T1000 (cell line): ENCODE measurements at places on chromosomes 2 and 18.

- no peak for DNase-seq
Measured at GRCh38 chr2:45789961-45790723, 138.7 kb downstream of the PRKCE start.

- DNase-seq = no peak
Measured at GRCh38 chr18:1846640-1847039, 724.7 kb downstream of the METTL4 start.

DNA sequence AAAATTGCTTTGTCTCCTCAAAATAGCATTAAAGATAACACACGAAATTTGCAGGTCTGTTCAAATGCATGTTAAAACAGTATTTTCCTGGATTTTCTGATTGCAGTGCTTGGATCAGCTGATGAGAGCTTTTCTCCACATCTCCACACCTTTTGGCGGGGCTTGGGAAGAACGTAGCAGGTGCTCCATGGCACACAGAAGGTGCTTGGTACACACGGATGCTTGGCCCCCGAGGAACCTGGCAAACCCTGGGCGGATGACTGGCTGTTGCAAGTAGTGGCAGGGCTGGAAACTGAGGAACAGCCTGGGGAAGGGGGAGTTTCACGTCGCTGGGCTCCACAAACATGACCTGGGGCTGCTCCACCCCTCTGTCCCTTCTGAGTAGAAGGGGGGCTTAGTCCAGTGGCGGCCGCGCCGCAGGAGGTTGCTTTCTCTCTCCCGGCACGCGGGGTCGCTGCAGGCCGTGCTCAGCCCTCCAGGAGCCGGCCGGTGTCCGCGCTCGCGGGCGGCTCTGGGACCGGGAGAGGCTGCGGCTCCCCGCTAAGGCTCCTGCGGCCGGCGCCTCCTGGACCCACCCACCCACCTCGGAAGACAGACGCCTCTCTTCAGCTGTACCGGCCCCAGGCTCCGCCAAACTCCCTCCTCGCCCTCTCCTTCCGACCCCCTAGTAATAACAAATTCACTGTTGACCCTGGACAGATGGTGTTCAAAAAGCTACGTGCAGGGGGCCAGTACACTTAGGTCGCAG lies 69.3 kb downstream of the MARCO start:
- no peak for DNase-seq

GRCh38 chr2:207254591-207255464 lies 89.1 kb upstream of the KLF7 start:
- no peak for DNase-seq

DNA sequence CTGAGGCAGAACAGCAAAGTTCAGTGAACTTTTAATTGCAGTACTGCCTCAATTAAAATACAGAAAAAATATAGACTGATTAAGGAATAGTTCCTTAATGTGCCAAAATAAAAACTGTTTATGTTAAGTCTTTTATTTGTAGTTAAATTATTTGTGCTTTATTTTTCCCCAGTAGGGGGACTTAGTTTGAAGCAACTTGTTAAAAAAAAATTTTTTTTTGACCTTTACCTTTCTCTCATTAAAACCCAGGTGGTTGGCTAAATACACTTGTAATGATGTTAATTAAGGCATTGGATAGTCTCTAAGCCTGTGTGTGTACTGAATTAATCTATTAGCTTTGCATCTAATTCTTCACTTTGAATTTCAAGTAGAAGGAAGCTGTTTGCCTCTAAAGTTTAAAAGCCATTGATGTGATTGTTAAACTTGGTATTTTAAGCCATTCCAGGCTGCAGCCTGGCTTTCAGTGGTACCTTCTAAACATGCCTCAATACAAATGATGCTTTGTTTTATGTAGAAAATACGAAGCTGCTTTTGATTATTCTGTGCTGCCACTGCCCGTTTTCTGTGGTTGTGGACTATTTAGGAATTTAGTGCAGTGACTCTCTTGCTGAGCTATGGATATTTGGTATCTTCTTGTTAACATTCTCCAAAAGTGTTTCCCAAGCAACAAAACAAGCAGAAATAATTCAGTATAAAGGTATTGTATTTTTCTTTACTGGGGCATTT lies 102.9 kb downstream of the TANC1 start:
- no peak for DNase-seq

DNA sequence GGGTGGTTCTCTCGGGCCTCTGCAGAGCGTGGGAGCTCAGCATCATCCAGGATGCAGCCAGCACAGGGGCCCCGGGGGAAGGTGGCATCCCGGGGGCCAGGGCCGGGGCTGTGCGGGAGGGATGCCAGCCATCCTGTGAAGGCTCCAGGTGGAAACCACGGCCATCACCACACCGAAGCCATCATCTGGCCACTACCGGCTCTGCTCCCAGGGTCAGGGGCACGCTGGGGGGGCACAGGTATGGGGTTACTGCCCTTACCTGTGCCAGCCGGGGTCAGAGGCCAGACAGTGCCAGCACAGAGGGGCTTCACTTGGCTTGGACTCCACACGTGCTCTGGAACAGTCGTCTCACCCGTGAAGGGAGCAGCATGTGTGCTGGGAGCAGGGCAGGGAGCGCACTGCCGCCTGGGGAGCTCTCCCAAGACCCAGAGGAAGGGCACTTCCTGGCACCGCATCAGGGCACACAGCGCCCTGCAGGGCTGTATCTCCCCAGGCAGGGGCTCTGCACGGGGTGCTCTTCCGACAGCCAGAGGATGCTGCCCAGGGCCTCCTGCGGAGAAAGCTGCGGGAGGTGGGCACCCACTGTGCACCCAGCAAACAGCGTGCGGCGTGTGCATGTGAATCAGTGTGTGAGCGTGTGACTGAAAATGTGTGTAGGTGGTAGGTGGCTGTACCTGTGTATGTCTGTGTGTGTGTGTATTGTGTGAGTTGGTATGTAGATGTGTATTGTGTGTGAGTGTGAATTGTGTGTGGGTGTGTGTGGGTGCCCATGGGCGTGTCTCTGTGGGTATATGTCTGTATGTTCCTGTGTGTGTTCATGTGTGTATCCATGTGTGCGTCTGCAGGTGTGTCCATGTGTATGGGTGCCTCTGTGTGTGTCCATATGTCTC lies 75.0 kb downstream of the PTGR3 start:
- no peak for DNase-seq

DNA sequence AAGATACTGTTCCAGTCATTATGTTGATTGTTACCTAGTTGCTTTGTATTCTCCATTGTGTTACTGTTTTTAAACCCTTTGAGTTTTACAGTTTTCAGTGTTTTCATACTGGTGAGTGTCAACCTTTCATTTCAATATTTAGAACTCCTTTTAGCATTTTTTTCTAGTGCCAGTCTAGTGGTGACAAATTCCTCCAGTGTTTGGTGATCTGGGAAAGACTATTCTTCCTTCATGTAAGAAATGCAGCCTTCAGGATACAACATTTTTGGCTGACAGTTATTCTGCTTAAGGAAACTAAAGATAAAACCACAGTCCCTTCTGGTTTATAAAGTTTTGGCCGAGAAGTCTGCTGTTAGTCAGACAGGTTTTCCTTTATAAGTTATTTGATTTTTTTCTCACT lies 143.8 kb downstream of the ETAA1 start:
- no peak for DNase-seq

DNA sequence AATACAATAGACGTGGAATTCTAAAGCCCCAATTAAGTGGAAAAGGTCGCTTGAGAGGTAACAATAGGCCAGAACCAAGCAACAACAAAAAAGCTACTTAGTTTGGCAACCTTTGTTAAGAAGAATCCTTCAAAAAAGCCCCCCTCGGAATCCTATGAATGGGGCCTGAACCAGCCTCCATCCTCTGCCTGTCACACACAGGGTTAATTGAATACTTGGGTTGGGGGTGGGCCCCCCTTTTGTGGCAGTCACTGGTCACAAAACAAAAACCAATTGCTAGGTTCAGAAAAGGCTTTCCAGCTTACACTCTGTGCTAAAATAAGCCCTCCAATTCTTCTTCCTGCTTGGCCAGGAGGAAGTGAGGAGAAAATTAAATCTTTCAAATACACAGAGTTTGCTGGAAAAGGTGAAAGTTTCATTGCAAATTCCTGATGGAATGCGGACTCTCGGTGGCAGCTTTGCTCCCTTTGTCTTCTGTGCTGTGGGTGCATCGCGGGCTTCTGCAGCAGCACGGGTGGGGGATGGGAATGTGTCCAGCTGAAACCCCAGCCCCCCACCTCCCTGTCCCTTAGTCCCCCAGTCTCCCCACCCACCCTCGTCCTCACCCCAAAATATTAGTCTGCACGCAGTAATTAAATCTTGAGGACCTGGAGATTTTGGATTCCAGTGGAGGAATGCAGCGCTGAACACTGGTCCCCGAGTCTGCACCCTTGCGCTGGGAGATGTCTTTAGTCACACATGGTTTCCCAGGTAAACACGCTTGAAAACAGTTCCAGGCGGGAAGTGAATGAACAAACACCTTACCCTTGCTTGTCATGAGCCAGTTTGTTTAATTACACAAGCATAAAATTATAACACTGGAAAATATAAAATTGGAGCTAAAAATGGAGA lies 254.3 kb downstream of the SOX11 start:
- no peak for DNase-seq

- DNase-seq = no peak
Measured at GRCh38 chr18:76428396-76429261, 66.4 kb downstream of the ZNF516 start.

GRCh38 chr2:217160978-217161973 lies 301.4 kb upstream of the TNP1 start:
- no peak for DNase-seq

GRCh38 chr2:43086451-43087221 lies 139.8 kb downstream of the ZFP36L2 start:
- DNase-seq = peak; percentile 75

DNA sequence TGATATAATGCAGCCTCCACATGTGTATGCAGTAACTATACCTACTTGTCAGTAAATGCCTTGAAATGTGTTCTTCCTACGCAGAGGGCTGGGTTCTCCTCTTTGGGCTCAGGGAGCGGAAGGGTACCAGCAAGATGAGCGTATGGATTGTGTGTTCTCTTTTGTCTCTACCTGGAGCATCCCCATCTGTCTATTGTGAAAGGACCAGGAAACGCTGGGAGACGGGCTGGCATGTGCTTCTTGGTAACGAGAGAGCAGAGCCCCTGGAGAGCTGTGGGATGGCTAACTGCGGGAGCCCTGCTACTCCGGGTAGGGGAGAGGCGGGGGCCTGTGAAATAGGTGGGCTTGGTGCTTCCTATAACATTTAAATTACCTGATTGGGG lies 80.9 kb downstream of the BCL2 start:
- DNase-seq = no peak

DNA sequence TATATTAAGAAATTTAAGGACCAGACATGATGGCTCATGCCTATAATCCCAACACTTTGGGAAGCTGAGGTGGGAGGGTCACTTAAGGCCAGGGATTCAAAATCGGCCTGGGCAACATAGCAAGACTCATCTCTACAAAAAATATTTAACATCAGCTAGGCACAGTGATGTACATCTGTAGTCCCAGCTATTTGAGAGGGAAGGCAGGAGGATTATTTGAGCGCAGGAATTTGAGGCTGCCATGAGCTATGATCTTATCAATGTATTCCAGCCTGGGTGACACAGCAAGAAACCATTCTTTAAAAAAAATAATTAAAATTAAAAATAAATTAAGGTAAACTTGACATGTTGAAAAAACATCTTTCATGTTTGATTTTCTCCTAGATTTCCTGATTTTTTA lies 564.2 kb downstream of the MBD2 start:
- no peak for DNase-seq

- DNase-seq = peak; percentile 26
Measured at GRCh38 chr18:45777393-45777792, 48.1 kb upstream of the SIGLEC15 start.

DNA sequence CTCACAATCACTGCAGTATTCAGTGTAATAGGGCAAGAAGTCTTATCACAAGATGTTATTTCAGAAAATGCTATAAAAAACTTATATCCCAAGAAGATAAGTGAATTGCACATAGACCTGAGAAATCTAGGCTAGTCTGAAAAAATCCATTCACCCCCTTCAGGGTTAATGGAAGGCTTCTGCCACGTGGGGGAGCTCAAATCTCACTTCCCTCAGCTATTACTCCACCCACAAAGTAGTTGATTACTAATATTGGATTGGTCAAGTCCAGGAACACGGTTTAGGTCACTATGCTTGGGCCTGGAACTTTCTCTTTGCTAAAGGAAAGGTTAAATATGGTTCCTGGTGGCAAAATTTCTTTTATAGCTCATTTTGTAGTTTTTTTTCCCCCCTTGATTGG lies 51.2 kb upstream of the ADAM23 start:
- peak; percentile 19 for DNase-seq

- DNase-seq = no peak
Measured at GRCh38 chr2:1723397-1724042, 20.8 kb downstream of the PXDN start.

- no peak for DNase-seq
Measured at GRCh38 chr2:232976666-232977437, 36.2 kb downstream of the NGEF start.

DNA sequence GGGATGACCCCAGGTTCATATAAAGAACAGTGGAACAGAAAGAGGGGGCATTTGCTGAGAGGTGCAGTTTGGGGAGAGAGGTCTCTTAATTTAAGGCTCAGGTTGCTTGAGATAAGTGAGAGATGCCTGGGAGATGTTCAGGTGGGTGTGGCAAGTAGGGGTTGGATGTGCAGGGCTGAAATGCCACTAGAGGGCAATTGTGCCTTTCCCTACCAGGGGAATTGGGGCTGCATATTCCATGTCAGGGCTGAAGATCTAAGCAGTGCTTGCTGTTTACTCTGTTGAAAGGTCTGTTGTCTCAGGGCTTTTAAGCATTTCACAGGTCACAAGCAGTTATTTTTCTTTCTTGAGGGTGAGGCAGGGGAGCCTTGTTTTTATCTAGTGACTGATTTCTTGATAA lies 7.8 kb downstream of the CCDC85A start:
- peak; percentile 4 for DNase-seq

GRCh38 chr2:233002829-233003657 lies 10.0 kb downstream of the NGEF start:
- no peak for DNase-seq

- DNase-seq = no peak
Measured at GRCh38 chr2:196511258-196512168, 128.0 kb upstream of the CCDC150 start.

DNA sequence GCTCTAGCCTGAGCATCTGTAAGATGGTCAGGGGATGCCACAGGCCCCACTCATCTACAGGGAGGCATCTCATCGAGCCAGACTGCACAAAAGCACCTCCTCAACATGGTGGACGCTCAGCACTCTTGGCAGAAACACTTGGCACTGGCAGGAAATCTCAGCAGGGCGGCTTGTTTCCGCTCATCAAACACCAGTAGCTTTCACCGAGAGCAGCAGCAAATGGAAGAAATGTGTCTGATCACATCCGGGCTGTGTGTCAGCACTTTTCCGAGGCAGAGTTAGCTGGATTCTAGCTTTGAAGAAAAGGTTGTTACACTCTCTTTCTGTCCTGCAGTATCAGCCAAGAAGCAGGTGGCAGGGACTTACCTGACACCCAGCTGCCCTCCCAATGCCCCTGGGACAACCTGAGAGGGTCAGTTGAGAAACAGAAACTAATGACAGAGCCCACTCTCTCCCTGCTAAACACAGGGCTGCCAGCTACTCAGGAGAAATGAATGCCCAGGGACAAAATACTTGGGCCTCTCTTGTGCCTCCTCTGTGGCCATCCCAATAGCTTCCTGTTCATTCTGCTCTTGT lies 68.9 kb upstream of the FZD7 start:
- no peak for DNase-seq
